ENCODE measurements at places on chromosomes 6 and 20.

GRCh38 chr6:36920049-36920448, 34.3 kb downstream of the C6orf89 start:
- no peak for DNase-seq

DNA sequence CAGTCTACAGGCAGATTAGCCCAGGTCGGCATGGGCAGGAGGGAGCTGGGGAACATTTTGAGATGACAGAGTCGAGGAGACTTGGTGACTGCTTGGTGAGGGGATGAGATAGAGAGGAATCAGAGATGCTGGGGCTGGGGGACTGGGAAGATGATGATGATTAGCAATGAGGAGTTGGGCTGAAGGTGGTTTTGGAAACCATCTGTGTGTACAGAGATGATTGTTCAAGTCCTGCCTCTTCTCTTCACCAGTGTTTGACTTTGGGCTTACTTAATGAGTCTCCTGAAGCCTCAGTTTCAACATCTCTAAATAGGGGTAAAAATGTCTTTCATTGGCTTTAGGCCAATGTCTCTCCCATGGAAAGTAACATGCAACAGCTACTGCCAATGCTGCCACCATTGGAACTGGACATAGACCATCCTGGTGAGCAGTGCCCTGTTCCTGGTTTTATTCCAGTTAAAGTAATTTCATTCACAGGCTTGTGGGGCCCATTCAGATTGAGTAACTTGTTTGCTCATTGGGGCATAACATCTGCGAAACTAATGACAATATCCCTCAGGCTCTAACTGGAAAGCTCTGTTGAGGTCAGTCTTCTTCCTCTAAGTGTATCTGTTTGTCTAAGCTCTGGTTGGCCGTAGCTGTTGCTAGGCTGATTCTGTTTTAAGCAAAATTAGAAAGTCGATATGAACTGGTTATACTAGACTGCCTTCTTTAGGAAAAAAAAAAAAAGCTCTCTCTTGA, 99.1 kb downstream of the ARMC2 start:
- DNase-seq: no peak

GRCh38 chr6:43942616-43943015, 172.6 kb downstream of the VEGFA start:
- DNase-seq: peak; percentile 10

DNA sequence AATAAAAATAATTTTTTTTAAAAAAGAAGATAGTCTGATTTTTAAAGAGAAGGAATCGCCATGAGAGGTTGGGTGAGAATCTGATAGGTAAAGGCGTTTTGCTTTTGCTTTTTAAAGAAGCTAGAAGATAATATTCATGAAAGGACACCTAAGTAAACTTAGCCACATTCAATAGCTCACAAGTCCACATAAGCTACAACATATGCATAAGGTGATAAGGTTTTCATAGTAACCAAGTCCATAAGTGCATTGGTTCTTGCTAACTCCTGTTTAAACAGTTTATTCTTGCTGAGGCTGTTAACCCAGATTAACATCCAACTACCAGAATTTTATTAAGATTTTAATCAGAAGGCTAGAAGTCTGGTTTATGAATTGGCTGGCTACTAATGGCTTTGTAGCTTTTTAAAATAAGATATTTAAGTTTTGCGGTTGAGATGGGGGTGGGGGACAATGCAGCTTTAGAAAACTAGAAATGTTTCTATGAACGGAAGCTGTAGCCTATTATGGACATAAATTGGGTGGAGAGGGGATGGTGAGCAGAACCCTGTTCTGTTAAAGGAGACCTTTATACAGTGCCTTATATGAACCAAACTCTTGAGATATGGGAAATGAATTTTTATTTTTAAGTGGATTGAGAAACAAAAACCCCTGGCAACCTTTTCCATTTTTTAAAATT, 235.1 kb downstream of the ZFAND3 start:
- no peak for DNase-seq

All from stimulated activated CD8-positive, alpha-beta memory T cell treated with anti-CD3 and anti-CD28 coated beads, Interleukin-4, amount 100 ng/mL, for 48 hours (primary cell).